ENCODE measurements at places on chromosomes 3 and 15.

DNA sequence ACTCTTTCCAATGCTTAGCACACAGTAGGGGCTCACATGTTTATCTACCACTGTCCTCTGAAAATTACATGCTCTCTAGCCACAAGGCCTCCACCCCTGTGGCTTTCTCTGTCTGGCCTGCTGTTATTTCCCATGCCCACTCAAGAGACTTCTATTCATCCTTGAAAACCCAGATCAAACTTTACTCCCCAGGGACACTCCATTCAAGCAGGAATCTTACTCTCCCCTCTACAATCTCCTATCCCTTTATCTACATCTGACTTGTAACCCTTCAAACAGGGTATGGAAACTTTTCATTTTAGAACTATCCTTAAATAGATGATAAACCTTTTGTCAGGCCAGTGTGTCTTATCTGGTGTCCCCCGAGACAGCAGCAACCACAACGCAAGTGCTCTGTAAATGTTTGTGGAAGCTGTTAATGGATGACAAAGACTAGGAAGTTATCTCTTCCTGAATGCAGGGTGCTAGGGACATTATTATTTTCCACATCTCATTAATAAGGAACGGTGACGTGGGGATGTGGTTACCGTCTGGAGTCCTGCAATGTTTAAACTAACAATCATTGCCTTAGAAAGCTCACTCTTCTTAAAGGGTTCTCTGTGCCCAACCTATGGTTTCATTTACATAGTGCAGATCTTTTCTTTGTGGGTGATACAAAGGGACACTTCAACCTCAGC is 322.3 kb downstream of the ARRDC4 start:
- DNase-seq, result no peak

GRCh38 chr15:43107751-43108150 is 1.9 kb upstream of the UBR1 start:
- no peak for DNase-seq

- DNase-seq, result no peak
These were observed 276.6 kb upstream of the NR2F2 start for GRCh38 chr15:96053781-96054428.

DNA sequence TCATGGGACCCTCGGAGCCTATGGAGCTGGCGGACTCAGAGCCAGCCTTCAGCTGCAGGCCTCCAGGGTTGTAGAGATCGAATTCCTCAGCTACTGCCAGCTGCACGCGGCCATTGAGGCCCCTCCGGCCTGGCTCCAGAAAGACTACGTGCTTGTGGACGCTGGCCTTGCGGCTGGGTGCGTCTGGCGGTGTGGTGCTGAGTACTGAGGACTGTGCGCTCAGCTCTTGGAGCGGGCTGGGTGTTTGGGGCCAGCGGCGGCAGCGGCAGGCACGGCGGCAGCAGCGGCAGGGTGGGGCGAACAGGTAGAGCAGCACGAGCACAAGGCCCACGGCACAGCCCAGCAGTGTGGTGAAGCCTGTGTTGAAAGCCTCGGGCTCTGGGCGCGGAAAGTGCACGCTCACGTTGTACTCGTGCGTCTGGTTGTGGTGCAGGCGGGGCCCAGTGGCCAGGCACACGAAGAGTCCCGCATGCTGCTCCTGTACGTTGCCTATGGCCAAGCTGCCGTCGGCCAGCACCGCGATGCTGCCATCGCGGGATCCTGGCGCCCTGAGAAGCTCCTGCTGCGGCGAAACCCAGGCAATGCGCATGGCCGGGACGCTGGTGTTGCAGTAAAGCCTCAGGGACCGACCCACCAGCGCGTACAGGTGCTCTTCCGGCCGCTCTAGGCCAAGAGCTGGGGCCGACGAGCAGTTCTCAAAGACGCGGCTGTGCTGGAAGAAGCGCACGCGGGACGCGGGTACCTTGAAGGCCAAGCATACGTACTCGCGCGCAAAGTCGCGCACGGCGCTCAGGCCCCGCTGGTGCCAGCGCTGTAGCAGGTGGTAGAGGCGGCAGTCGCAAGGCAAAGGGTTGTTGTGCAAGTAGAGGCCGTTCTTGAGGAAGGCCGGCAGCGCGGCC is 1.3 kb downstream of the AMIGO3 start:
- no peak for DNase-seq

DNA sequence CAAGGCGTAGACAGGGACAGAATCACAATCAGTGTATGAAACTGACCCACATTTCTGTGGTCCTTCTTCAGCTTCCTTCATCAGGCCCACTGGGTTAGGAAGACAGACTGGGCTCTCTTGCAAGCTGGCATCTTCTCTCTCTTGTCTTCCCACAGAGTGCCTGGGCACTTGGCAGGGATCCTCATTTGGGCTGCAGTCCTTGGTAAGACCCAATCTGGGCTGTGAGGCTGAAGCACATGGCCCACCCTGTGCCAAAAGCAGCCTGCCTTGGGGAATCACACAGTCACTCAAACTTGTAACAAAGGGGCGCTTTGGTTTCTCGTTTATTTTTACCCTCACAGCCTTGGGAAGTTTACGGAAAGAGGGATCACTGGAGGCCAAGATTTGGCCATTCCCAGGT is 8.2 kb upstream of the EPHB3 start:
- no peak for DNase-seq

GRCh38 chr15:53226559-53226958 is 436.4 kb upstream of the ONECUT1 start:
- no peak for DNase-seq

Measured in ELR (cell line).